NCI-H1105 (cell line): ENCODE measurements at places on chromosomes 5 and 9.

- peak; percentile 92 for DNase-seq
Measured at GRCh38 chr9:89603767-89604665, 796 bp upstream of the GADD45G start.

GRCh38 chr9:98974554-98974953, 30.8 kb downstream of the COL15A1 start:
- DNase-seq = no peak

DNA sequence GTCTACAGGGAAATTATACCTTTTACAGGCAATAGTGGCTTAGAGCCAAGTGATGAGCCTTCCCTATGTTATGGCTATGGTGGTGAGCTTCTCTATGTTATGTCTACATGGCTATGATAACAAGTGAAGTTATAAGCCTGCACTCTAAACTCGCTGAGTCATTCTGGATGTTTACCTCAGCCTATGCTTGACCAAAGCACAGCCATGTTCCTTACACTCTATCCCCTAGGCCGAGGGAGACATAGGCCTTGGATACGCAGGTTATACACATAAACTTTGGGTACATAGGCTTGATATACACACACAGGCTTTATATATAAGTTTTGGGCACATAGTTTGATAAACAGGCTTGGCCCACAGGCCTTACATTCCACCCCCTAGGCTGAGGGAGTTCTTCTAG, 13.8 kb downstream of the DMAC1 start:
- DNase-seq = no peak

GRCh38 chr9:130542457-130543228, 36.7 kb upstream of the FUBP3 start:
- no peak for DNase-seq

- DNase-seq = no peak
Measured at GRCh38 chr5:81205058-81205457, 28.1 kb upstream of the CKMT2 start.

GRCh38 chr5:31047621-31048020, 145.9 kb upstream of the CDH6 start:
- DNase-seq = no peak

GRCh38 chr9:5518171-5518936, 8.0 kb downstream of the PDCD1LG2 start:
- no peak for DNase-seq

GRCh38 chr9:78001946-78002731, 29.5 kb downstream of the GNAQ start:
- DNase-seq = no peak

GRCh38 chr5:38922199-38922598, 76.4 kb downstream of the OSMR start:
- DNase-seq = peak; percentile 29

GRCh38 chr5:131928957-131929356, 16.5 kb downstream of the MEIKIN start:
- no peak for DNase-seq

DNA sequence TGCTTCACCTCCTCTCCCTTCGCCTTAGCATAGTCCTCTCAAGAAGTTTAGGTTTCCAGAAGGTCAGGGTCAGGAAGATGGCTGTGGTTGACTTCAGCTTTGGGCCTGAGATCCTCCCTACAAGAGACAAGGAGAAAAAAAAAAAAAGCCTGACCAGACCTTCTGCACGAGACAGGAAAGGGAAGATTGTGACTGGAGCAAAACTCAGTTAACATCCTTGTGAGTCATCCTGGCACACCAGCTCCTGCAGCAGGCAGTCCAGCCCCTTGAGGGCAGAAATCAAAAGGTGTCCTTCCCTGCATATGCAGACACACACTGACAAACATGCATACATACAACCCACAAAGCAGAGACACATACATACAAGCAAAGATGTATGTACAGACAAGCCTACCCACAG, 18.0 kb upstream of the ENHO start:
- DNase-seq = no peak

DNA sequence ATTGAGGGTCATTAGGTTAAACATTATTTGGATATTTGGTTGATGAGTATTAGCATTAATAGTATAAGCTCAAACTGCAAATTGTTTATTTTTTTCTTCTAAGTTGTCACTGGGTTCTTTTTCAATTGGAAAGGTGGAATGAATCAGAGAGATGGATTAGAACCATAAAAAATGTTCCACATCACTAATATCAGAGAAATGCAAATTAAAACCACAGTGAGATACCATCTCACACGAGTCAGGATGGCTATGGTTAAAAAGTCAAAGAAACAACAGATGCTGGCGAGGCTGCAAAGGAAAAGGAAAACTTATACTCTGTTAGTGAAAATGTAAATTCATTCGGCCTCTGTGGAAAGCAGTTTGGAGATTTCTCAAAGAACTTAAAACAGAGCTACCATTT, 122.8 kb downstream of the CCDC192 start:
- no peak for DNase-seq

DNA sequence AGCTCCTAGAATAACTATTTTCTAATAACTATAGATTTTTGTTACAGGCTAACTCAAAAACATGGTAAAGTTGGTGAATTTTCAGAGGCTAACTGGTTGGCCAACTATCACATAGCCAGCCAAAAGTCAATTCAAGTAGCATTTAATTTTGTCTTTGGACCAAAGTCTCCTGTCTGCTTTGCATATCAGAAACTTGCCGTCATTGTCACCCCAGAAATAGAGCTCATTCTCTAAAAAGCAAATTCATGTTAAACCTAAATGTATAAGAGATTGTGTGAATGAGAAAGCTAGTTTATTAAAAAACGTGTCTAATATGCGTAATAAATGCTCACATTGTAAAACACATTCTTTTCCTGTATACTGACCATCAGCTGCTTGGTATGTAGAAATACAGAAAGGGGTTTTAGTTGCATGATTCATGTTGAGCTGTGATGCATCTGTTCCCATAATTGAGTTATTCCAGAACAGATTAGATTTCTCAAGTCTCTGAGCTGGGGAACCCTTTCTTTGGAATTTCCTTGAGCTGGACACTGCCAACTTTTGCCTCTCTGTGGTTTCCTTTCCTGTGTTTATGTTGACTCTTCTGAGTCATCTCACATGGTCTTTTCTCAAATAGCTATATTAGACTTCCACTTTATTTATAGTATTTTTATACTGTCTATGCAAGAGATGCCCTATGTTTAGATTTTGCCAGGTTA, 7.3 kb downstream of the SRFBP1 start:
- DNase-seq = no peak

DNA sequence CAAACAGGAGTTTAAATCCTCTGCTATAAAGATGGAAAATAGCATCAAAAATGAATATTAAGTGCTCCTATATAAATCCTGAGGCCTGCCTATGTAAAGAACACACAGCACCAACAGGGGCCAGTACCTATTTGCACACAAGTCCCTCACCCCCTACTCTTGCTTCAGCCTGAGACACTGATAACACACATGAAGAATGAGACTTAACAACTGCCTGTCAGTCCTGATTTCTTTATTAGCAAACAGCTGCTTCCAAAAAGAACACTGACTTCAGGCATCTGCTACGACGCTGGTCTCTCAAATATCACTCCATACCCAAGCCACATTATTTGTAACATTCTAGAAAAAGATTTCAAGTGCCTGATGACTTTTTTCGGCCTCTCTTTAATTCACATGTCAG, 55.5 kb downstream of the MYO10 start:
- DNase-seq = no peak

DNA sequence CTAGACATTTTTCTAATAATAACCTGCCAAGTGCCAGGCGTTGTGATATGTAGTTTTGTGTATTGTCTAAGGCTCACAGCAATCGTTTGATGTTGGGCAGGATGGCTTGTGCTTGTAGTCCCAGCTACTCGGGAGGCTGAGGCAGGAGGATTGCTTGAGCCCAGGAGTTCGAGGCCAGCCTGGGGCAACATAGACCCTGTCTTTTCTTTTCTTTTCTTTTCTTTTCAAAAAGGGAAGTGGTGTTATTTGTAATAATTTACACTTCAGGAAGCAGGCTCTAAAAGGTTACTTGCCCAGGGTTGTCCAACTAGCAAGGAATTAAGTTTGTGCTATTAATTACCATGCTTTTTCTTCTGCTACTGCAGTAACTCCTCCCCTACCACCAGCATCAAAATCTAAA, 3.2 kb downstream of the ZNF131 start:
- no peak for DNase-seq

DNA sequence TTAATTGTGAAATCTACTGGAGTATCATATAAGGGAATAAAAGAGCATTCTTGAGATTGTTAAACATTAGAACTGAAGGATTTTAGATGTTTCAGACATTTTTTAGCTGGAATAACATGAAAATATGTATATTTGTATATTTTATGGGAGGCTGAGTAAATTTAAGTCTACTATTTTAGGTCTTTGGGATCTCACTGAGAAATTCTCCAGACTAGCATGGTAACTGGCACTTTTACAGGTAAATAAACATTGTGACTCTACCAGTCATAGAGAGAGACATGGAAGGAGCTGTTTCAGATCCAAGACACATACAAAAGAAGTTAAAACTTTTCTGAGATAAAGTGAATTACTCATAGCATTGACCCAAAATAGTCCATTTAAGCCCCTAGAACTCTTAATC, 59.4 kb downstream of the NDUFAF2 start:
- no peak for DNase-seq

GRCh38 chr5:160280384-160281095, 31.8 kb downstream of the CCNJL start:
- no peak for DNase-seq

DNA sequence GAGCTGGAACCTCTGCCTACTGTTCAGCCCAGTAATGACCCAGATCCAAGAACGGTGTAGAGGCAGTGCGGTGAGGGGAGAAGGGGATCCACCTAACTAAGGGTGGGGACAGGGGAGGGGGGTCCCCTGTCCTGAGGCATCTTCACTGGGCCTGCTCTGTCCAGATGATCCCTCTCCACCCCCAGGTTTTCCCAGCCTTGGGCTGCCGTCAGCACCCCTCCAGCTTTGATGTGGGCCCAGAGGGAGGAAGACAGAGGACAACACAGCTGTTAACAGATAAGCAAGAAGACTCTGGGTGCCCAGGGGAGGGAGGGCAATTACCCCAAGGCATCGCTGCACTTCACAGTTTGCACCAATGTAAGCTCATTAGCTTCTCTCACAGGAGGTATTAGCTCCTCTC, 19.3 kb downstream of the BICD2 start:
- no peak for DNase-seq

- no peak for DNase-seq
Measured at GRCh38 chr9:34642679-34643078, 3.8 kb upstream of the GALT start.

DNA sequence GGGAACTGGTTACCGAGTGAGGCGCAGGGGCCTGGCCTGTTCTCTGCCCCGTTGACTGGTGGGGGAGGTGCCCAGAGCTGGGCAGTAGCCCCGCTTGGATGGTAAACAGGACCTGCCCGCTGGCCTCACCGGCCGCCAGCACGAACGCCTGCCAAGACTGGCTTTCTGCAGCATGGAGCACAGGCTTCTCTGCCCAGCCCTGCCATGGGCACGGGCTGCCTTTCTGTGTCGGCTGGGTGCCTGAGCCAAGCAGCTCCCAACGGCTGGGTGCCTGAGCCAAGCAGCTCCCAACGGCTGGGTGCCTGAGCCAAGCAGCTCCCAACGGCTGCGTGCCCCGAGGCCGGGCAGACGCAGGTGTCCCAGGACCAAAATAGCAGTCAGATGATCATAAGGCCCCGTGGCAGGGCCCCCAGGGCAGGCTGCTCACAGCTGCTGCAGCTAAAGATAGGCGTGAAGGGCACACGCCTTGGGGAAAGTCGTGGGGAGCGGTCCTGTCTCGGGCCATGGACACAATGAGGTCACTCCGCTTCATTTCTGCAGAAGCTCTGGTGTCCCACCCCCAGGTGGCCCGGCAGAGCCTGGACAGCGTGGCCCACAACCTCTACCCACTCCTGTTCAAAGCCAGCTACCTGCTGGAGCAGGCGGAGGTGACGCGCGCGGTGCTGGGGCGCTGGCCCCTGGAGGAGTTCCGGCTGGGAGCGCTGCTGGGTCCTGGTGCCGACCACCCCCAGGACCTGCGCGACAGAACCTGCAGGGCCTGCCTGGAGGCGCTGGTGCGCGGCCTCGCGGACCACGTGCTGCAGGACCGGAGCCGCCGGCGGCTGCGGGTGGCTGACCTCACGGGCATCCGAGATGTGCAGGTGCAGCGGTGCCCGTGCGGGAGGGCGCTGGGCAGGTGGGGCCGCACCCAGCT, at the start of gene LRRC14B:
TSS of gene LRRC14B (plus strand) at position 460 of the 913 bp plus-strand sequence. CDS start at position 504, 44 bp downstream.
- no peak for DNase-seq

DNA sequence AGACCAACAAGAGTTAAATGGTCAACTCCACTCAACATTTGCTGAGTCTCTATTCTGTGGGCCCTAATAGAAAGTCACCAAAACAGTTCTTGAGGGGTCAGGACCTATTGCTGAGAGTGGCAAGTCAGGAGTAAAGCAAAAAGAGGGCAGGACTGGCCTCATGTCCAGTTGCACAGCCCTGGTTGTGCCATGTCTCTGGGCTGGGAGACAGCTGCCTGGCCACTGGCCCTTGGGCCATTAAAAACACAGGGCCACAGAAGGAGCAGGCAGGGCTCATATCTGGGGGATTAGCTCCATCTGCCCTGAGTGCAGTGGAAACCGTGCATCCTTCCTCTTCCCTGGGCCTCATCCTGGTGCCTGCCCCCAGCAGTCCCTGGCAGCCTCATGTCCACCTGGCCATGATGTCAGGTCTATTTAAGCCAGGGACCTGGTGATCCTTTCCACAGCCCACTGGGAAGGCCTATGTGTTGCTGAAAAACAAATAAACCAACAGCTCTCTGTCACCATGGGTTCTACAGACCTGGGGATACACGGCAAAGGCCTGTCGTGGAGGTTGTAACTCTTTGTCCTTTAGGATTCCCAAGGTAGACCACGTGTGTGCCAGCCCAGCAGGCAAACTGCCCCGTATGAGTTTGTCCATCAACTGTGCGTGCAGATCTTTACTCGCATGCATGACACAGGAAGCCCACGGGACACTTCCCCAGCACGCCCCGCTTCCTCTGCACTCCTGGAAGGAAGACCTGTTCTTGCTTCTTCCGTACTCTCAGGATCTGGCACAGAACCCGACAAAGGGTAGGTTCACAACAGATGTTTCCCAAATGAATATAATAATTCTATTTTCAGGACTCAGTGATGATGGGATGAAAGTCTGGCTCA, 148.8 kb downstream of the MTX3 start:
- no peak for DNase-seq

- DNase-seq = no peak
Measured at GRCh38 chr5:32810804-32811203, 99.7 kb downstream of the NPR3 start.

- DNase-seq = no peak
Measured at GRCh38 chr9:123074628-123075027, 41.2 kb downstream of the GPR21 start.

DNA sequence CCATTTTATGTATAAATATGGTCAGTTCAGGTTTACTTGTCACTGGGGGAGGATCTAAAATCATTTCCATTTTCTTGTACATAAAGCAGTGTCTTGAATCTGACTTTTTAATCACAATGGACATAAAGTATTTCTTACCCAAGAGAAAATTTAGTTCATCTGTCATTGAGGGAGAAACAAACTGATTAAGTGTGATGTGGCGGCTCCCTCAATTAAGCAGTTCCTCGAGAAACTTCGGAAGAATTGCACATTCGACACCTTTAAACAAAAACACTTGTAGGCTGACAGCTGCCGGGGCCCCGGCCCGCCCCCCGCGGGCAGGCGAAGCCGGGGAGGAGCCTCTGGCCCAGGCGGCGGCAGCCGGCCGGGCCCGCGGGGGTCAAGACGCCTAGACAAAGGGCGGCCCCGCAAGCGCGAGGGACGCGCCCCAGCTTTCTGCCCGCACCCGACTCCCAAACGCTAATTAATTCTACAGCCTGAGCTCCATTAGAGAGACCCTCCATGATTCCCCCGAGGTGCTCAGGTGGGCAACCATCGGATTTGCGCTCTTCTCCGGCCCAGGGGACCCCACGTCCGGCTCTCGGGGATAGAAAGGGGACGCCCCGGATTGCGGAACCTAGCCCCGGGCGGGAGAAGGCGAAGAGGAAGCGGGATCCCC, 750 bp downstream of the TRIM36 start:
- peak; percentile 9 for DNase-seq
